ENCODE measurements at places on chromosomes 7 and 10.
A peak's percentile ranks its signal among the peaks of the same experiment; 100 is the strongest.

GRCh38 chr7:137354961-137355360 is 11.4 kb upstream of the PTN start:
- DNase-seq: no peak

- DNase-seq: peak; percentile 61
Measured at GRCh38 chr7:127504715-127505114, 80.7 kb downstream of the GCC1 start.

- no peak for DNase-seq
Measured at GRCh38 chr10:43198682-43199005, 60.4 kb downstream of the CSGALNACT2 start.

DNA sequence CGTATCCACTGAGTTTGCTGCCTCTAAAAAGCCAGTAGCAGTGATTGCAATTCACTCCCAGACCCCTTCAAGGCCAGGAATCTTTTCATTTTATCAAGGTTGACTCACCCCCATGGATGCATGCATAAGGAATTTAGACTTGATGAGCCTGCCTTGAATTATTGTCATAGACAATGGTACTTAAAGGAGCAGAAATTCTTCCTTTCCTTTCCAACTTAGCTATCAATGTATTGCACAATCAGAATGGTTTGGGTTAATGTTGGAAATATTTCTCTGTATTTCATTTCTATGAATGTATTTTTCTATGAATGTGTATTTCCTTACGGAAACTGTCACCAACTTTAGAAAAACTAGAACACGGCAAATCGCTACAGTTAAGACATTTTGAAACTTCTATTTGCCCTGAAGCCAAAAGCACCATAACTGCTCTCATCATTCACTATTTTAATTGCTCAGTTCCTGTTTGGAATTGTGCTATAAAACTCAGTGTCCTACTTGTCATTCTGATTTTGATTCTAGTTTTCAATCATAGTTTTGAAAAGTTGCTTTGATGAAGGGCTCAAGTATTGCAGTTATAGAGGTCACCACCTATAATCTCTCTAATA is 355.7 kb upstream of the AKR1E2 start:
- DNase-seq: no peak

GRCh38 chr10:99524050-99524666 is 8.6 kb upstream of the NKX2-3 start:
- DNase-seq: no peak

GRCh38 chr10:21160116-21160515 is 263.0 kb upstream of the NEBL start:
- DNase-seq: no peak

GRCh38 chr10:79046741-79047583 is 21.8 kb upstream of the ZMIZ1 start:
- DNase-seq: no peak

GRCh38 chr10:71270301-71271220 is 48.5 kb upstream of the SLC29A3 start:
- peak; percentile 58 for DNase-seq

DNA sequence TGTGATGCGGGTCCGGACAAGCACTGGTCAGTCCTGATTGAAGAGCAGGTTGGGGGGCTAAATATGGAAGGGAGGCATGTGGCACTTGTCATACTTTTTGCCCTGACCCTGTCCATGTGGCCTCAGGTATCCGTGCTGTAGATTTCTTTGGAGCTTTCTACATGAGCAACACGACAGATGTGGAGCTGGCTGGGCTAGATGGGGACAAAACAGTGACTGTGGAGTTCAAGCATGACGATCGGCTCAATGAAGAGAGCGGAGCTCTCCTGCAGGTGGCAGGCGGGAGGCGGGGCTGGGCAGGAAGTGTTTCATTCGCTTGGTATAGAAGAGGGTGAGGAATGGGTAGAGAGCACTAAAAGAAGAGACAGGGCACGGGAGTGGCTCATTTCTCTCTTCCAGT is 13.0 kb upstream of the CHCHD1 start:
- DNase-seq: peak; percentile 79

- peak; percentile 28 for DNase-seq
Measured at GRCh38 chr7:155524018-155524556, 22.3 kb downstream of the CNPY1 start.

GRCh38 chr10:132705173-132705572 is 80.8 kb downstream of the NKX6-2 start:
- DNase-seq: no peak

GRCh38 chr10:78166261-78166660 is 132.6 kb downstream of the RPS24 start:
- DNase-seq: no peak

DNA sequence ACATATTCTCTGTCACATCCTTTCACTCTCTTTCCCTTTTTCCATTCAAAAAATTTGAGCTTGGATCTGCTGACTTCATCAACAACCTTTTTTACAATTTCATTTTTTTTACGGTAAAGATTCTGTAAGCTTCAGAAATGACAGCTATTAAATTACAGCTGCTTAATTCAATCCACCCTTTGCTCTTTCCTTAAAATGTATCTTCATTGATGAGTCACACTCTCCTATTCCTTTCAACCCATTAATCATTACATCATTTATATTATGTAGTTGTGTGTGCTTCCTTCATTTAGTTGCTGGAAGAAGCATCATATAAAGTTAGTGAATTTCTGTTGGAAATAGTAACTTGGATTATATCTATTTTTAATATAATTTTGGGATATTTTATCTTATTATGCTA is 67.1 kb upstream of the MAGI2 start:
- no peak for DNase-seq

Data from NAMALWA (cell line).